ENCODE measurements at places on chromosomes 6 and 20.

- DNase-seq, result no peak
These were observed 63.5 kb downstream of the IRF4 start for GRCh38 chr6:455006-455585.

DNA sequence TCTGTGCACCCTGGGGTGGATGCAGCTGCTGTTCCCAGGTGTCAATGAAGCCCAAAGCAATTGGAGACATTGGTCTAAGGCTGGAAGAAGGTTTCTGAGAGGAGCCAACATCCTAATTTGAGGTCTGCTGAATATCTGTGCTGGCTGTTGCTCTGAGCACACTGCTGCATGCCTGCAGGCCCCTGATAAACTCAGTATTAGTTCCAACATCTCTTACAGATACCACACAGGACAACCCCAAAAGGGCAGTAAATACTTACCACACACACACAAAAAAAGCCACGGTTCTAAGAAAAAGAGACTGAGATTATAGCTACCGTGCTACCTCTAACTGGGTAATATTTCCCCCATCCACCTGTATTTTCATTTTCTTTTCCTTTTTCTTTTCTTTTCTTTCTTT, 164.3 kb upstream of the SOX4 start:
- no peak for DNase-seq

DNA sequence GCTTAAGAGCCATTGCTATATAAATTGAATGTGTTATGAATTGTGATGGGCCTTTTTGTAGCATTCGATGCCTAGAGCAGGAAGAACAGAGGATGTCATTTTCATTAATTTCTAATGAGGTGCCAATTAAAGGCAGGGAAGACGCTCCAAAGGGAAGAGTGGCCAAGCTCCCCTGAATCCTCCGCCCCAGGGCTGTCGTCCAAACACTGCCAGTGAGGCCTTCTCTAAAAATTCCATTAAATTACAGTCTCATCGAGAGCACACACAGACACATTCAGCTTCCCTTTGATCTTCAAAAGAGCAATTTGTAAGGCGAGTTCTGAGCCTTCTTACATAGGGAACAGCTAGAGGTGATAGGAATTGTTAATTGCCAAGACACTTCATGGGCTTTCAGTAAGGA, 300.0 kb downstream of the ZFAND3 start:
- DNase-seq, result no peak

GRCh38 chr20:5606350-5606749, 143.9 kb upstream of the SHLD1 start:
- no peak for DNase-seq

Measured in GM04504 (cell line).